NCI-H1092 (cell line): ENCODE measurements at places on chromosomes 1 and 21.

GRCh38 chr1:117754061-117754969 is 148.5 kb downstream of the TENT5C start:
- DNase-seq: peak; percentile 77

- DNase-seq: no peak
Observed at GRCh38 chr1:59156051-59156450, 140.8 kb upstream of the FGGY start.

DNA sequence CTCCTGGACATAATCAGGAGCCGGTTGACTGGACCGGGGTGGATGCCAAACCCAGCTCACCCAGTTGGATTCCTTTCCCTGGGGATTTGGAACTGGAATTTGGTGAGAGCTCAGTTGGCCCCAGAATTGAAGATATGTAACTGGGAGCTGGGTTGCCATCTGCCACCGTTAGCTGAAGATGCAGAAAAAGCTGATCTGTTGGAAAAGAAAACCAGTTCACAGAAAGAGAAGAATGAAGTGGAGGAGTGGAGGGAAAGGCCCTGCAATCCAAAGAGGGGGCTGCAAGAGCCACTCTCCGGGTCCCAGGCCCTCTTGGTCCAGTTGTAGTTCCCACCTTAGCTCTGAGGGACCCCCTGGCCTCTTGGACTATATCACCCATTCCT is 16.0 kb downstream of the TEX35 start:
- no peak for DNase-seq

- no peak for DNase-seq
Observed at GRCh38 chr1:226428348-226428747, 20.5 kb upstream of the PARP1 start.

DNA sequence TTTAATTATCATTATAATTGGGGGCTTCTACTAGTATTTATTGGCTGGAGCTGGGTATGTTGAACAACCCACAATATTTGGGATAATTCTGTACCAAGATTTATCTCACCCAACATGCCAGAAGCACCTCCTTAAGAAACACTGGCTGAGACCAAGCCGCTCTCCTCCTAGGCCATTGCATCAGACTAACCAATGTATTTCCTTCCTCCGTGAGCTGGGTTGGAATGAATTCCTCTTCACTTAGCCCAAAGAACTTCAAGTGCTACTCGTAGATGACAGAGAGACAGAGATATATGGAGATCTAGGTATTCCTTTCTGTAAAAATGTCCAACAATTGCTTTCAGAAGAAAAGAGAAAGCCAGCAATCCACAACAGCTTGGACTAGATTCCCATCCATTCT is 87.2 kb upstream of the ETS2 start:
- no peak for DNase-seq

DNA sequence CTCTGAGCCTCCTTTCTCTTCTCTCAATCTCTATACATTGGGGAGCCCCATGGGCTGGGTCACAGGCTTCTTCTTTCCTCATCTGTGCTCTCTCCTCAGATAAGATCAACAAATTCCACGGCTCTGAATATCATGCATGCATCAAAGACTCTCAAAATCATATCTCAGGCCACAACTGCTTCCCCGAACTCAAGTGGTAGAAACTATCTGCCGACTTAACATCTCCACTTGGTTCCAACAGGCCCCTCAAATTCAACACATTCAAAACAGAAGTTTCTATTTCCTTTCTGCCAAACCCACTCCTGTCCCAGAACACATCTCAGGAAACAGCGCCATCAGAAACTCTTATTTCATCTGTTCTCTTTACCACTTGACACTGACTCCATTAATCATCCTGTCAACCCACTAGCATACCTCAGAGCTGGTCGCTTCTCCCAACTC is 16.7 kb downstream of the DDX59 start:
- no peak for DNase-seq

DNA sequence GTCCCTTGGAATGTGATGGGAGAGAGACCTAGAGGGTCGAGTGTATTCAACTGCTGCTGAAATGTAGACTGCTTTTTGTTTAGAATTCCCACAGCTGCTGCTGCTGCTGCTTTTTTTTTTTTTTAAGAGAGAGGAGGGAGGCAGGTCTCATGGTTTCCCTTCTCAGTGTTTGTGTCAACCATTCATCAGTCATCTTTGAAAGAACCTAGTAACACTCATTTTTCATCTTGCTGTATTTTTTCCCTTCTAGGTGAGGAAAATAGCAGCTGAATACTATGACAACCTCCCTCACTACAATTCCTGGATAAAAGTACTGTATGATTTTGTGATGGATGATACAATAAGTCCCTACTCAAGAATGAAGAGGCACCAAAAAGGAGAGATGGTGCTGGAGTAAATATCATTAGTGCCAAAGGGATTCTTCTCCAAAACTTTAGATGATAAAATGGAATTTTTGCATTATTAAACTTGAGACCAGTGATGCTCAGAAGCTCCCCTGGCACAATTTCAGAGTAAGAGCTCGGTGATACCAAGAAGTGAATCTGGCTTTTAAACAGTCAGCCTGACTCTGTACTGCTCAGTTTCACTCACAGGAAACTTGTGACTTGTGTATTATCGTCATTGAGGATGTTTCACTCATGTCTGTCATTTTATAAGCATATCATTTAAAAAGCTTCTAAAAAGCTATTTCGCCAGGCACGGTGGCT is 9.2 kb downstream of the DEGS1 start:
- no peak for DNase-seq

DNA sequence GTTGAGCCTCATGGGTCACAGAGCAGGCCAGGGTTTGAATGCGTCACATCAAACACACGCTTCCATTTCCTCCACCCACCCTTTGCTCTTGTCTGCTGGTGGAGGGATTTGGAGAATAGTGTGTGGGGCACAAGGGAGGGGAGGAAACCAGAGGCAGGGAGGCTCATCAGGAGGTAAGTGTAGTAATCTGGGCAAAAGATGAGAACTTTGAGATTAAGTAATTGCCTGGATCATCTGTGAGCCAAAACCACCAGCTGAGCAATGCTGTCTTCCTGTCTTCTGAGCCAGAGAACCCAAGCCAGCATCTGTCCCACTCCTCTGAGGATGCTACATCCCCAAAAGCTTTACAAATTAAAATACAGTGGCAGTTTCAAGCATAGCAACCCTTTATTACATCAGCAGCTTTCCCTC is 45.2 kb downstream of the C8B start:
- no peak for DNase-seq

DNA sequence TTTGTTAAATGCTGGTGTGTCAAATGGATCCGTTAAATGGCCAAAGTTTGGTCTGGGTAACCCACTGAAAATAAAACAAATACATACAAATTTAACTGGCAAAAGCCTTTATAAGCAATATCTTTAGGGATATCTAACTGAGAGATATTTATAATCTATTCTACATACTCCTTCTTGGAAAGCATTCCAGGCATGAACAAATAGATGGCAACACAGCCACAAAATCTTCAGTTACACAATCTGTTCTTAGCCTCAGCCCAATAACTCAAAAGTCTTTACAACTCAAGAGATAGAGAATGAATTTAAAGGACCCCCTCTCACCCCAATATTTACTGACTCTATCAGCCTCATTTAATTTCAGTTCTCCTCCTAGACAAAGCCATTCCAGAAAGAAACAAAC is 58.7 kb downstream of the NRDC start:
- no peak for DNase-seq

GRCh38 chr1:1599935-1600860 is at the start of gene FNDC10:
FNDC10 (minus strand) TSS chr1:1600135; CDS start chr1:1600015, 120 bp downstream.
- DNase-seq: no peak

DNA sequence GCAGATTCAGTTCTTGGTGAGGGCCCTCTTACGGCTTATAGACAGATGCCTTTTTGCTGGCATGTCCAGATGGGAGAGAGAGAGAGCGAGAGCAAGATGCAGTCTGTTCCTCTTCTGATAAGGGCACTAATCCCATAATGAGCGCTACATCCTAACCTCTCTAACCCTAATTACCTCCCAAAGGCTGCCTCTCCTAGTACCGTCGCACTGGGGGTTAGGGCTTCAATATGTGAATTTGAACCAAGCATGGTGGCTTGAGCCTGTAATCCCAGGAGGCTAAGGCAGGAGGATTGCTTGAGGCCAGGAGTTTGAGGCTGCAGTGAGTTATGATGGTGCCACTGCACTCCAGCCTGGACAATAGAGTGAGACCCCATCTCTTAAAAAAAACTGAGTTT is 10.5 kb upstream of the SDE2 start:
- no peak for DNase-seq

DNA sequence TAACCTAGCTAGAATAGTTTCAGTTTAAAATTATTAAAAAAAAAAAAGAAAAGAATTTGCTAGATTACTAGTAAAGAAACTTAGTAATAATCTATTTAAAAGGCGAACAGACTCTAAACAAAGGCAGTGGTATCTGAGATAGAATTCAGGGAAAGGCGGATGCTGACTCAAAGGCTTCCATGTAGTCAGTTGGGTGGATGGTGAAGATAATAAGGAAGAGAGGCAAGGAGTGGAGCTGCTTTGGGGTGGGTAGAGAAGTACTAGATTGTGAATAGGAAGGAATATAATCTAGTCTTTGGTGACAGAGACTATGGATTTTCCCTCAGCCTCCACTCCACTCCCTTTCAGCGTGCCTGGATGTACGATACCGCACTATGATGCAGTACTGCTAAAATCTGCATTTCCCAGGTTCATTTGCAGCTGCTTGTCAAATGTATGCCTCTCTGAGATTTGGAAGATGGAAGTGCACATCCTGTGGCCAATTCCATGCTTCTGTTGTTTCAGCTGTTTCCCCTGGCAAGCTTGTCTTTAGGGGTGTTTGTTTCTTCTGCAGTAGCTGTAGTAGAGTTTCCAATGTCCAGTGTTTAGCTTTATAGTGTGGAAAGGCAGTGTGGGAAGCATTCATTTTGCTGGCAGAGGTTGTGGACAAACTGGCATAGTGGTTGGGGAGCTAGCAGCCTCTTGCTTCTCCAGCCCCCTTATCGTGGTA is 184.6 kb upstream of the NRIP1 start:
- DNase-seq: no peak

DNA sequence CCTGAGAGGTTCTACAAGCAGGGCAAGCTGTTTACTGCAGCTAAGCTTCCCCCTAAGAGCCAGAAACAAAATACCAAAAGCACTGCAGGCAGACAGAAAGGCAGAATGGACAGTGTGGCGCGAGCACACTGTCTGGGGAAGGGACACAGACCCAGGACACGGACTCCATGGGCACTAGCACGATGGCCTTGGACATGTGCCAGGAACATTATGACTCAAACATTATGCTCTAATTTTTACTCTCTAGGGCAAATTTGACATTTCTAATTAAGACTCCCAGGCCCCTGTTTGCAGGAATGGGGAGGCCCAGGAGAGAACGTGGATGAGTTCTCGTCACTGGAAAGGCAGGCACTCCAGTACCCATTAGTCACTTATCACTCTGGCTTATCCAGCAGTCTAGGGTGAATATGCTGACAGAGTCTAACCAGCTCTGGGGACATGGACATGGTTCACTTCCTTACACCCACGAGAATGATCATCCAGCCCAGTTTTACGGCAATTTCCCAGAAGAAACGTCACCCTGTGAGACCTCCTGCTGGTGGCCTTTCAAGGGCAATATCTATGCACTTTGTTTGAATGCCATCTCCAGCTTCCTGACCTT is 45.1 kb downstream of the CAPN8 start:
- DNase-seq: no peak

DNA sequence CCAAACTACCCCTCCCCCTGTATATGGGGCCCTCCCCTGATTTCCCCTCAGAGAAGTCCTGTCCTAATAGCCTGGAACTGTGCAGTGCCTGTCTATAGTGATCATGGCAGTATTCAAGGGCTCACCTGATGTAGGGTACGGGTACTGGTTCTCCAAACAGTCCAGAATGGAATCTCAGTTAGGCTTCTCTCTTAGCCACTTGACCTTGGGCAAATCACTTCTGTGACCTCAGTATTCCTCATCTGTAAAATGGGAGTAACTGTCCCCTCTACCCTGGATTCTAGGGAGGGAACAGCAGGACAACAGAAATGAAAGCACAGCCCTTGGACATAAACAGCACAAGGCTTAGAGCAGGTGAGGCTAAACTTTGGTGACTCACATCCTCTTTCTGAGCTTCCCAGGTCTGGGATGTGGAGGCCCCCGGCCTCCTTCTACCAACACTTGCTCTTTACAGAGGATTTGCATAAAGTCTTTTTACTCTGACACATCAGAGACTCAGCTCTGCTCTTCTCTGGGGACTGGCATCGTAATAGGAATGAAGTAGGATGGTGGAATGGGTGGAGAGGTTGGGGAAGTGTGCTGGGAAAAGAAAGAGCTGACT is 20.0 kb upstream of the PDZK1IP1 start:
- DNase-seq: no peak

DNA sequence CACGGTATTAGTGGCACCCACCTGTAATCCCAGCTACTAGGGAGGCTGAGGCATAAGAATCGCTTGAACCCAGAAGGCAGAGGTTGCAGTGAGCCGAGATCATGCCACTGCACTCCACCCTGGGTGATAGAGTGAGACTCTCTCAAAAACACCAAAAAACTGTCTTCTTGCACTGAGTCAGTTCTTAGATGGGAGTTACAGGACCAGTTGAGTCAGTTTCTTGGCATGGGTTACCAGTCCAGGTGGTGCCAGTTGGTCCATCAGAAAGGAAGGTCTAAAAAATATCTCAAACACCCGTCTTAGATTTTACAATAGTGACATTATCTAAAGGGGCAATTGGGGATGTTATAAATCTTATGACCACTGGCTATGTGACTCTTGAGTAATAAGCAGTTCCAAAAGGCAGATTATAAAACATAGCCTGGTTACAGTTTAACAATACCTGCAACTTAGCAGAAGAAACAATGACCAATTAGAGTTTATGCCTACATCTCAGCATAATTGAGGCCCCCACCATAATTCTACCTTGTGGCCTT is 206.9 kb upstream of the FGGY start:
- DNase-seq: no peak

DNA sequence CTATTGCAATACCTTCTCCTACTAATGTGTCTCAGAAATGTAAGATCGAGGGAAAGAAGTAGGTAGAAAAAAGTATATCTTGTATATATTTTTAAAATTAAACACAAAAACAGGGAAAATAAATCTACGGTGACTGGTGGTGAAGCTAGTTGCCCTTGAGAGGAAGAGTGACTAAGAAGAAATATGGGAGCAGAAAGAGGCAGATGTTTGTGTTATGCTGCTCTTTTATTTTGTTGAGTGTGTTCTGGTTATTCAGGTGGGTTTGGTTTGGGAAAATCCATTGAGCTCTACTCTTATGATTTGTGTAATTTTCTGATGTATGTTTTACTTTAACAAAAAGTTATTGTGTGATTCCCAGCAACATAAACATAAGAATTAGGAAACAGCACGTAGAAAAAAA is 444.9 kb upstream of the B3GALT2 start:
- no peak for DNase-seq

DNA sequence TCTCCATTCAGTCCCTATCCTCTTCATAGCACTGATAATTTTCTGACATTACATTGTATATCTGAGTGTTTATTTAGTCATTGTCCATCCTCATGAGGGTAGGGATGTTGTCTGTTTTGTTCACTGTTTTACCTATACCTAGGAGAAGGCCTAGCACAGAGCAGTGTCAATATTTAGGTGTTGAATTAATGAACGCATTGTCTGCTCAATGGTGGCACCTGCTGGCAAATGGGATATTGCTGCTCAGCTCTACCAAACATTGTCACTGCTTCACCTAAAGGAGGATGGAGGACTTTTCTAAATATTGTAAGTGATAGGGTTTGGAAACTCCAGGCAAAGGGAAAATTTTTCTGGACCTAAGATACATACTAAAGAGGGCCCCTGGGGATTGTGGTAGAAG is 243.9 kb downstream of the RRAGC start:
- DNase-seq: no peak
